ENCODE measurements at places on chromosomes 11 and 22. TPM values are rescaled to one million over a fixed set of nuclear protein-coding genes. Genes with fewer than 3 reads are reported as not detected.

The C11orf86 gene
- total RNA-seq, result not detected

The MS4A3 gene
- not detected for total RNA-seq

GRCh38 chr22:47154621-47155081, 392.2 kb downstream of the TBC1D22A start:
- H3K36me3 ChIP-seq, result no peaks in the 10 kb centered on the region
- H3K27me3 ChIP-seq, result no peaks in the 10 kb centered on the region
- no peaks in the 10 kb centered on the region for H3K4me1 ChIP-seq
- H3K4me3 ChIP-seq, result no peak overlapping the region

DNA sequence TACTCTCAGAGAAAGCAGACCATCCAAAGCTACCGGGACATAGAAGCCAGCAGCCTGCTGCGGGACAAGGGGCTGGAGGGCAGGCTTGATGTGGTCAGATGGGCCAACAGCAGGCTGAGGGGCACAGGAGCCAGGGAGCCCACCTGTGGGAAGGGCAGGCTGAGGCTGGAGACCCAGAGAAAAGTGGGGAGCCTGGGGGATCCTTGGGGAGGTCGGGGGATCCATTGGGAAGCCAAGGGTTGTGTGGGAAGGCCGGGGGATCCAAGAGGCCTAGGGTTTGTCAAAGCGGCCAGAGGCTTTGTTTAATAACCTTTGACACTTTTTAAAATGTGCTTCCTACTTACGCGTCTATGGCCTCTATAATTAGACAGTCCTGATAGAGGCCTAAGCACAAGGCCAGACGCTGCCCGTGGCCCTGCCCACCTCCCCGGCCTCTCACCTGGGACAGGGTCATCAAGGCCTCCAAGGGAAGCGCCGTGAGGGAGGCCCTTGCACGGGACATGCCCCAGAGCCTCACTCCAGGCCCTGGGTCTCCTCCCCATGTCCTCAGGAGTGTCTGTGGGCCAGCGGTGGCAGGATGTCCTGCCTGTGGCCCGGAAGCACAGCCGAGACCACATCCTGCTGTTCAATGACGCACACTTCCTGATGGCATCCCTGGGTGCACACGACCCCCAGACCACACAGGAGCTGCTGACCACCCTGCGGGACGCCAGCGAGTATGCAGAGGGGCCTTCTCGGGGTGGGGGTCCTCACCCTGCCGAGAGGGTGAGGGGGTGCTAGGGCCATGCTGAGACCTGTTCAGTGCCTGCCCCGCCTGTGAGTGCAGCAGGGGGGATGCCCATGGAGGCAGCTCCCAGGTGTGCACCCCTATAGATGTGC, 8.6 kb upstream of the GTSE1 start:
- H3K27ac ChIP-seq, result peak overlapping the region; percentile 22
- H3K27me3 ChIP-seq, result no peaks in the 10 kb centered on the region
- peaks cover 21% of the 10 kb centered on the region for H3K36me3 ChIP-seq
- H3K4me1 ChIP-seq, result peaks cover 13% of the 10 kb centered on the region

- peak overlapping the region; percentile 13 for H3K27ac ChIP-seq
- H3K27me3 ChIP-seq, result no peaks in the 10 kb centered on the region
- DNase-seq, result peak; percentile 90
- no peaks in the 10 kb centered on the region for H3K36me3 ChIP-seq
- peaks cover 16% of the 10 kb centered on the region for H3K4me1 ChIP-seq
- no peak overlapping the region for H3K4me3 ChIP-seq
Measured at GRCh38 chr11:20000351-20001134, 159.7 kb downstream of the DBX1 start.

DNA sequence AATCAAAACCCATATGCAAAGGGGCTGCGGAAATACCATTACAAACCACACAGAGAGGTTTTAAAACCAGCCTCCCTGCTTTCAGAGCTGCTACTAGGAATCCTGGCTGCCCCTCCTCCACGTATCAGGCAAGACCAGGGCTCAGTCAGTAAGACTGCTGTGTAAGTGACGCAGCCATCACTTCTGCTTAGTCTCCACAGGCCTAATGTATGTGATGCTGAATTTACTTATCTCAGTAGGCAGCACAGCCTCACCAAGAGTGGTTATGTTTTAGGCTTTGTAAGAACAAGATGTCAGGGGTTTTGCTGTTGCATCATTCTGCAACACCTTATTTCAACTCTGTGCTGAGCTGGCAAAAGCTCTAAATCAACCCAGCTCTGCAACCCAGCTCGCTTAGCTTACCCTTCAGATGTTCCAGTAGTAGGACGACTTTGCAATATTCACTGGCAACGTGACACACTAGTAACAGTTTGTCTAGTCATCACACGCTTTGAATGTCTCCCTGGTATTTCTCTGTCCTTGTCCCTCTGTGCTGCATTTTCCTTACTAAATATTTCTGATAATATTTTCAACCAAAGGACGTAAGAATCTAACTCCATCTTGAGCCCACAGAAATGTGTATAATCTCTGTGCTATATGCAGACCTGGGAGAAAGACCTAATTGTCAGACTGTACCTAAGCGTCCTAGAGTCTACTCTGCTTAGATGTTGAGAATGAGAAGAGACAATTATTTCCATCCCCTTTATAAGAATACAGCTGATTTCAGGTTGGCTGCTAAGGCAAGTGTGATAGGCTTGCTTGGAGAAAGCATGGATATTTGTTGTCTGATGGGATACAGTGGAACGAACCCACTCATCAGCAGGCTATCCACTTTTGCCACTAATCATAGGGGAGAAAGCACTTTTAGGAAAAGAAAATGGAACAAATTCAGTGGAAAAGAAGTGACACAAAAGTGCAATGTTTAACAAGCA, 72.2 kb downstream of the LARGE2 start:
- peaks cover 4% of the 10 kb centered on the region for H3K4me1 ChIP-seq
- DNase-seq, result no peak
- no peaks in the 10 kb centered on the region for H3K27me3 ChIP-seq
- no peaks in the 10 kb centered on the region for H3K36me3 ChIP-seq

- H3K27me3 ChIP-seq, result no peaks in the 10 kb centered on the region
- H3K27ac ChIP-seq, result peak within 1 kb of the TSS; percentile 0
- H3K4me1 ChIP-seq, result no peaks in the 10 kb centered on the region
- H3K36me3 ChIP-seq, result no peaks in the 10 kb centered on the region
- DNase-seq, result peak; percentile 88
Measured at GRCh38 chr11:78022397-78023396, at the start of gene KCTD14. Gene KCTD14, minus strand, starts transcription at chr11:78023276. Its CDS starts 27 bp downstream, at chr11:78023249.

DNA sequence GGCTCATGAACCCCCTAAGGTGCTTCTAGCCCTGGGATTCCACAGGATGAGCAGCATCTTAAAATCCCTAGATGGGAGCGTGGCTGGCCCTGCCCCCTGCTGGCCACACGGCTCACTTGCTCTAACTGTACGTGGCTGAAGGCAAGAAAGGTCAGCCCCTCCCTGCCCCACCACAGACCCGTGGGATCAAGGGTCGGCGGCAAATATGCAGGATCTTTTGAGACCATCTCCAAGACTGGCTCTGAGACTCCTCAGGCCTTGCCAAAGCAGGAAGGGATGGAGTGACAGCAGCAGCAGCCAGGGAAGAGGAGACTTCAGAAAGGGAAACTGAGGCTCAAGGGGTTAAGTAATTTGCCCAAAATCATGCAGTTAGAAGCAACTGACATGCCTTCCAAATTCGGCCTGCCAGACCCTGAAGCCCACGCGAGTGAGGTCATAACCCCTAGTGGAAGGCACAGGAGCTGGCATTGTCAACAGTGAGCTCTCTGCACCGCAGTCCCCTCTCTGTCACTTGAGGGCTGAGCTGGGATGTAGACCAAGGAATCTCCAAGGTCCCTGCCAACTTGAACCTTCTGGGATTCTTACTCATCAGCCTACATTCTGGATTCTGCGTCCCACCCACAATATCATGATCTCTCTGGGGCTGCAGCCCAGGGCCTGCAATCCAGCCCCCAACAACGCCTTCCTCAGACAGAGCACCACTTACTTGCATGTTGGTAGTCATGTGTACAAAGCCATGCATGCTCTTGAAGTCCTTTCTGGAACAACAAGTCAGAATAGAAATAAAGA, 31.4 kb downstream of the CREB3L1 start:
- H3K4me3 ChIP-seq, result no peak overlapping the region
- H3K27me3 ChIP-seq, result no peaks in the 10 kb centered on the region
- H3K4me1 ChIP-seq, result peaks cover 3% of the 10 kb centered on the region
- peak; percentile 81 for DNase-seq
- no peaks in the 10 kb centered on the region for H3K36me3 ChIP-seq

Measured in kidney (tissue), 22 donors.